ENCODE measurements at places on chromosomes 7 and 10.

GRCh38 chr7:32299133-32299702 is 191.0 kb downstream of the LSM5 start:
- no peak for DNase-seq

- DNase-seq, result no peak
Observed at GRCh38 chr10:116270126-116270770, 2.8 kb downstream of the GFRA1 start.

GRCh38 chr10:58782876-58783851 is 270.5 kb downstream of the BICC1 start:
- no peak for DNase-seq

GRCh38 chr7:102313997-102314780 is 27.5 kb downstream of the SH2B2 start:
- DNase-seq, result no peak

DNA sequence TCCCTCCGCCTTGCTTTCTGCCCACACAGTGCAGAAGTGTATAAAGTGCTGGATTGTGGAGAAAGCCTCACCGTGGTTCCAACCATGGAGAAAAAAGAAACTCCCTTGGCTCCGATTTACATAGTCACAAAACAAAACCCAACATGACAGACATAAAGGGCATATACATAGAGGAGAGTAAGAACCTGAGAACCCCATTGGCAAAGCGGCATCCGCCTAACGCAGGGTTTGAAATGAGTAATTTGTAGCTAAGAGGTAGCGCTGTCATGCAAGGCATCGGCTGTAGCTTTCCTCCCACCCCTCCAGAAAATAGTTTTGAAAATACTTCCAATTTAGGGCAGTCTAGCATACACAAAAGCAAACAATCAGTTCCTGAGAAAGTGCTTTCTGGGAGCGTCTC is 126.0 kb upstream of the NRBF2 start:
- DNase-seq, result no peak

GRCh38 chr10:28496481-28496961 is 36.4 kb upstream of the WAC start:
- DNase-seq, result no peak

GRCh38 chr10:26946102-26946811 is 85.5 kb upstream of the ABI1 start:
- no peak for DNase-seq

DNA sequence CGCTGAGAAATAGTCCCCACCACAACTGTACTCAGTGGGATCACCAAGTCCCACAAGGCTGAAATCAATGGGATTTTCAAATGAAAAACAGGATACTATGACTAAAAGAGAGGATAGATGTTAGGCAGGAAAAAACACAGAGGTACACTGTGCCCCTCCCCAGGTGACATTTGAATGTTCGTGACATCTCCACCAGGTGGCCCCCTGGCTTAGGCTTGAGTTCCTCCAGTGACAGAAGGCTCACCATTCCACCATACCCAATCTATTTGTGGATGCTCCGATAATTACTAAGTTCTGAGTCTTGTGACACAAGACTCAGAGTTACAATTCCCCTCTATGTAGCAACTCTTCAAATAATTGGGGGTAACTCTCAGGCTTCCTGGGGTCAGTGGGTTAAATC is 77.5 kb upstream of the KCNMA1 start:
- DNase-seq, result no peak

DNA sequence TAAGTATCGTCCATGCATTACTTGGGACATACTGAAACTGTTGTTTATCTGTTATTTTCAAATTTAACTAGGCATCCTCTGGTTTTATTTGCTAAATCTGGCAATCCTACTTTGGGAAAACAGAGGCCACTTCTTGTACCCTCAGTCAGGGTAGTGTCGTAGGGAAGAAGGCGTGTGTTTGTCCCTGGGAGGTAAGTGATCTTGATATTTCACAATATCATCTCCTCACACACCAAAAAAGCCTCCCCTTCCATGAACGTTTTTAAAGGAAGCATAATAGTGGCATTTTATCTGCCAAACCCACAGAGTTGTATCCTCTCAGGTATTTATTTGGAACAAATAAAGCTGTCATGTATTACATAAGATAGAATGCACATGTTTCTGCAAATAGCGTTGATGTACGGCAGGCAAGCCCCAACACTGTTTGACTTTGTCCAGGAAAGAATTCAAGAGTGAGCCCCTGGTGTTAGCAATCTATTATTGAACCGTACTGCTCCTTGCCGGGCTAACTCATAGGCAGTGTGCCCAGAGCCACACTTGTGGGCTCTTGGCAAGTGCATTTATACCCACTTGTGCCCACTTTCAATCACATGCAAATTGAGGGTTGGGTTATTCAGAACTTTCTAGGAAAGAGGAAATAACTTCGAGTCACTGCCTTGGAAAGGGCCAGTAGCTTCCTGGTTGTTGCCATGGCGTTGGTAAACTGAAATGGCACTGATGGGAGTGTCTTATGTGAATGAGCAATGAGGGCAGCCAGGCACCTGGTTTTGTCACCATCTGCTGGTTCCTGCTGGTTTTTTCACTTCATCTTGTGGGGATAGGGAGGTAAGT is 266.0 kb downstream of the USP6NL start:
- DNase-seq, result no peak

- no peak for DNase-seq
Observed at GRCh38 chr7:43569424-43569823, 13.5 kb upstream of the STK17A start.

GRCh38 chr10:76397181-76398042 is 966.0 kb downstream of the LRMDA start:
- no peak for DNase-seq

DNA sequence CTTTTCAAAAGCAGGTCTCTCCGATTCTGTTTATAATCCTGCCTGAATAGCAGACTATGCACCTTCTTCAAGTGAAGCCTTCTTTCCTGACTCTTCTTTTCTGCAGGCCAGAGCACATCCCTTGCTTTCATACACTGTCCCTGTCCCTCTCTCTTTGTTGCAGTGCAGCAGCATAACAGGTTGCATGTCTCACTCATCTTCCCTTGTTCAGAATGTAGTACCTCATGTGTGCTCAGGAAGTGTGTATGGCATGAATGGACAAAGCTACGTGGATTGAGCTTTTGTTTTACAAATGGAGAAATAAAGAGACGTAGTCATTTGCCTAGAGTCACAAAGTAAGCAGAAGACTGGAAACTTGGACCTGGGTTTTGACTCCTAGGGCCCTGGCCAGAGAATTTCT is 68.0 kb downstream of the PTPRZ1 start:
- no peak for DNase-seq

Measured in T-helper 2 cell (primary cell).